ENCODE measurements at places on chromosomes 16 and 17. TPM values are rescaled to one million over a fixed set of nuclear protein-coding genes. Genes with fewer than 3 reads are reported as not detected.

Gene ARHGAP44
- total RNA-seq: 3.3 TPM

Gene C17orf50
- total RNA-seq: not detected

GRCh38 chr17:59456428-59456827, 109.0 kb upstream of the DHX40 start:
- no peak for DNase-seq

DNA sequence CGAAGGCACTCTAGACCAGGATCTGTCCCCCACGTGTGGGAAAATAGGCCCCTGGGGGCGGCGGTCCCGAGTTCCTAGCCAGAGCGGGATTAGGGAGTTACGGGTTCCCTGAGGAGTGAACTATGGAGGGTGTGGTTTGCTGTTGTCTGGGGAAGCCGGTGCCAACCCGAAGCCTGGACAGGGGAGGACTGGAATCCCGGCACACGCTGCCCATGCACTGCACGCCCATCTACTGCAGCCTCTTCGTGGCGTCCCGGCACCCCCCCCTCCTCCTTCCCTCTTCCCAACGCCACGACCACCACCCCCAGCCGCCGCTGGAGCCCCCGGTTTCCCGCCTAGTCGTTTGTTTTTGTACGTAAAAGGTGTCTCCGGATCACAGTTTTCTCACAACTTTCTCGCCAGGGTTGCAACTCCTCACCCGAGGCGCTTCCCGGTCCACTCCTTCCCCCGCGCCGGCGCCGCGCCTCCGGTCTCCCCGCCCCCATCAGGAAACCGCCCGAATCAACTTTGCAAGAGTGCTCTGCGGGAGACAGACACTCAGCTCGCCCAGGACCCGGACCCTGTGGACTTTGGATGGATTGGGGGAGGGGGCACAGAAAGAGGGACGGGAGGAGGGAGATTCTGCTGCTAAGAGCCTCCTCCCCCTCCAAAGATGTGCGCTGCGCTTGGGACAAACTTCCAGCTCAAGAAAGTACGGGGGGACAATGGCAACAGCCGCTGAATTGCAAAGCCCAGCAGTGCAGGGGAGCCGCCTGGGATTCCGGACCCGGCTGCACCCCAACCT, 1.4 kb upstream of the LHX1 start:
- DNase-seq: no peak

- DNase-seq: no peak
Measured at GRCh38 chr17:44353672-44354331, 8.7 kb downstream of the GRN start.

DNA sequence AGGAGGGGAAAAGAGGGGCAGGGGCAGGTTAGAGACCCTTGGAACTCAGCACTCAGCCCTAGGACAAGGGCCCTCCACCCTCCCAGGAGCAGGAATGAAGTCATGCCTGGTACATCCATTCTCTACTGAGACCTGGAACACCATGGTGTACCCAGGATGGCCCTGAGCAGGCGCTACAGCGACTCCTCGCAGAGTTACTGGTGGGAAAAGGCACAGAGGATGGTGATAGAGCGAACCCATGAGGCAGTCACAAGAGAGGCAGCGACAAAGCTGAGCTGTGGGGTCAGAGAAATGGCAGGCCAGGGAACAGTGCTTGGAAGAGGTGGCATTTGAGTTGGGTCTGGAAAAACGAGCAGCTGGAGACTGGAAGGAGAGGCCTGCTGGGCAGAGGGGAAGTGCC, 37.5 kb downstream of the SRCIN1 start:
- no peak for DNase-seq

DNA sequence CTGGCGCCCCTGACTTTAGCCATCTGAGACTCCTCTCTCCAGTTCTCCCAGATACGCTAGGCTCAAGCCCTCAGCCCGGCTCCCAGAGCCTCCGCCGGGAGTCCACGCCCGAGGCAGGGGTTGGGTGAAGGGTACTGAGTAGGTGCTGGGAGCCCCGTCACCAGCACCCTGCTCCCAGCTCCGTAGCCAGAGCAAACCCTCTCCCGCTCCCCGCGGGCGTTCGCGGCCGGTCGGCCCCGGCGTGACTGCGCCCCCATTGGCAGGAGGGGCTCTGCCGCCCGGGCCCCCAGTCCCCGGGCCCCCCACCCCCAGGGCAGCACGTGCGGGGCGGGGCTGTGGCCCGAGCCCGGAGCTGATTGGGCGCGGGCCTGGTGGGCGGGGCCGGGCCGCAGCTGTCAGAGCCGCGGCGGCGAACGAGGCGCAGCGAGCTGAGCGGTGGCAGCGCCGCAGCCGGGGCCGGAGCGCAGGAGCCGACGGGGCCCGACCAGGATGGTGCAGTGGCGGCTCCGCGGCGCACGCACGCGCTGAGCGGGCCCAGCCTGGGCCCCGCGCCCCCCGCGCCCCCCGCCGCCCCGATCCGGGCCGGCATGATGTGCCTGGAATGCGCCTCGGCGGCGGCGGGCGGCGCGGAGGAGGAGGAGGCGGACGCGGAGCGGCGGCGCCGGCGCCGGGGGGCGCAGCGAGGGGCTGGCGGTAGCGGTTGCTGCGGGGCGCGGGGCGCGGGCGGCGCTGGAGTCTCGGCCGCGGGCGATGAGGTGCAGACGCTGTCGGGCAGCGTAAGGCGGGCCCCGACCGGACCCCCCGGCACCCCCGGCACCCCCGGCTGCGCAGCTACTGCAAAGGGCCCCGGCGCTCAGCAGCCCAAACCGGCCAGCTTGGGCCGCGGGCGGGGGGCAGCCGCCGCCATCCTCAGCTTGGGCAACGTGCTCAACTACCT, at the start of gene SPNS2:
TSS of gene SPNS2 (plus strand) at position 421 of the 937 bp plus-strand sequence. CDS start at position 588, 167 bp downstream.
- DNase-seq: peak; percentile 69

DNA sequence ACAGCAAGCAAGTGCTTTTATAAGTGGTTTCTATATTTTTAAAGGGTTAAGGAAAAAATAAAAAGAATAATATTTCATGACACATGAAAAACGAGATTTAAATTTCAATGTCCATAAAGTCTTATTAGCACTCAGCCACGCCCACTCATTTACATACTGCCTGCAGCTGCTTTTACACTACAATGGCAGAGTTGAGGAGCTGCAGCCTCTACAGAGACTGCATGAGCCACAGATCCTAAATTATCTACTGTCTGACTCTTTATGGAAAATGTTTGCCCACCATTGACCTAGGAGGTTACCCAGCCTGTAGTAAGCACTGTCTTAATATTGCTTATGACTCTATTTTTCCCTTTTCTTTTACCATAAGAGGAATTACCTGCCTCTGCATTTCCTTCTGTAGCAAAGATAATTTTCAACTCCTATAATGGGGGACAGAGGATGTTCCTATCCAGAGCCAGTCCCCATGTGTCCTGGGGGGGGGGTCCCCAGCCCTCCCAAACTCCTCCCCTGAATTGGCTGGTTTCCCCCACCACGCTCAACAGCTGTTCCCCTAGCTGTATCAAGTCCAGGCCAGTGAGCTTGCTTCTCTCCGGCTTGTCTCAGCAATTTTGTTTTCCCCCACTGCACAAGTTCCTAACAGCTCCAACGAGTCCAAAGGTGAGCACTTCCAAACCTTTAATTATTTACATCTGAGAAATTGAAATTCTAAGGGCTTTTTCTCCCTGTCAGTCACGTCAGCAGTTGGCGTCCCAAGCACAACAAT, 139.4 kb upstream of the ERCC4 start:
- no peak for DNase-seq

GRCh38 chr16:70496513-70496912, 26.8 kb downstream of the COG4 start:
- no peak for DNase-seq

- DNase-seq: no peak
Measured at GRCh38 chr16:11740567-11740966, 2.1 kb downstream of the TXNDC11 start.

Data from Caco-2 (cell line).